AG04449 (cell line): ENCODE measurements at places on chromosomes 13 and 19.

DNA sequence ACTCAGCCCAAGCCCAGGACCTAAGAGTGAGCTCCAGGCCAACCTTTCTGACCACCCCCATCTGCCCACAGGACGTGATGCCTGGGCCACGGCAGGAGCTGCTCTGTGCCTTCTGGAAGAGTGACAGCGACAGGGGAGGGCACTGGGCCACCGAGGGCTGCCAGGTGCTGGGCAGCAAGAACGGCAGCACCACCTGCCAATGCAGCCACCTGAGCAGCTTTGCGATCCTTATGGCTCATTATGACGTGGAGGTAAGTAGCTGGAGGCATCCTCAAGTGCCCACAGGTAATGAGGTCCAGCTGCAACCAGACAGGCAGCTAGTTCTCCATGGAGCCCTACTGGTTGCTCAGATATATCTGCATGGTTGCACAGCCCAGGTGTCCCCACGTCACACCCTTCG, 14.8 kb downstream of the DDX39A start:
- DNase-seq: no peak

GRCh38 chr13:63436325-63436668, 2020.6 kb upstream of the PCDH20 start:
- DNase-seq: no peak

GRCh38 chr13:45310341-45311131, 30.4 kb downstream of the TPT1 start:
- no peak for DNase-seq

DNA sequence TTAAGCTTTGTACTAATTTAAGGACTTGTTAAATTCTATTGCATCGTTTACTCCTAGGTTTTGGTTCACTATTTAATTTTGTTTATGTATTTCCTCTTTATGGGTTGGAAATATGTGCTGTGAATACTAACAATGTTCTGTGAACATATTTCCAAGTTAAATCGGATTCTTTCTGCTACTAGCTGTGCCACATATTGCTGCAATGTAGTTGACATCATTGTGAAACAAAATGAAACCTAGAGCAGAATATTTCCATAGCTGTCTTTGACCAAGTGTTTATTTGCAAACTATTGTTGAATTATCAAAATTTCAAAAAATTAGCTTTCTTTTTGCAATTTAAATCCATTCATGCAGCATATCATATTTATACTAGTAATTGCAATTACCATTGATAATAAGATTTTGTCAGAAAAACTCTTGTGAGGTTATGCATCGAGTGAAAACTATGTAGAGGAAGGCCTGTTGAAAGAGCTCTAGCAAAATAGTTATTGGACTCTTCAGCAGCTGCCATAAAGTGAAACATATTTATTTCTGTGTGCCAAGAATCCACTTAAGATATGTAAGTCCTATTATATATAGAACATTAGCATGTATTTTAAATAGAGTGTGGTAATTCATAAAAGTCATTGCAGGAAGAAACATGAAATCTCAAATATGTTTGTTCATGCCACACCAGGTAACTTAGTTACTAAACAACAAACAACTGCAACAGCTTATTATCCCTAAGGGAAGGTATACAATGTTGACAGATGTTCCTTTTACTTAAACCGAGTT, 575.1 kb downstream of the SLITRK6 start:
- no peak for DNase-seq

DNA sequence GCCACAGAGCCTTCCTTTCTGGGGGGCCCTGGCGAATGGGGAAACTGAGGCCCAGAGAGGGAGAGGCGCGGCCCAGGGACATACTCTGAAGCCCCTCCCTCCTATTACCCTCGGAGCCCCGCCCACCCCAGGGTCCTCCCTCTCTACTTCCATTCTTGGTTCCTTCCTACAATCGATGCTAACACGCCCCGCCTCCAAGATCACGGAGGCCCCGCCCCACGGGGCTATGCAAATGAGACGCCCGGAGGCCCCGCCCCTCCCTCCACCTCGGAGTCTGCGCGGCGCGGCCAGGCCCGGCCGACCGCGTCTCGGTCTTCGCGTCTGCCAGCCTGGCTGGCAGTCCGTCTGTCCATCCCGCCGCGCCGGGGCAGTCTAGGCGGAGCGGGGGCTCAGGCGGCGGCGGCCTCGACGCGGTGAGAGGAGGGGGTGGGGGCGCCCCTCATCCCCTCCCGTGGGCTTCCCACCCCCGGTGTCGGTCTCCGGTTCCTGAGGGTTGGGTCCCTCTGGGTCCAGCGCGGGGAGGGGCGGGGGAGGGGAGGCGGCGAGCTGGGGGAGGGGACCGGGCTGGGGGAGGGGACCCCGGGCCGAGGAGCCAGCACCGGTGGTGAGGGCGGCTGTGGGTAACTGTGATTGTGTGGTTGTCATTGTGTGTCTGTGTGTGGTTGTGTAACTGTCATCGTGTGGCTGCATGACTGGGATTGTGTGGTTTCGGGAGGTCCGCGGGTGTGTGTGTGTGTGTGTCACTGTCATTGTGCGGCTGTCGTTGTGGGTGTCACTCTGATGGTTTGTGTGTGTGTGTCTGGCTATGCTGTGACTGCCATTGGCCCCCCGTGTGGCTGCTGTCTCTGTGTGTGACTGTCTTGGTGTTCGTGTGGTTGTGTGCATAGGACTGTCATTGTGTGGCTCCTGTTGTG, at the start of gene PLPPR2:
PLPPR2 (plus strand) TSS at position 273 of the 914 bp plus-strand sequence. CDS start 2,242 bp downstream, outside the sequence.
- DNase-seq: no peak

- no peak for DNase-seq
Measured at GRCh38 chr19:50026550-50026906, 723 bp downstream of the ZNF473 start.
